Fibroblast of lung (primary cell): ENCODE measurements at places on chromosomes 12 and 14. TPM values are rescaled to one million over a fixed set of nuclear protein-coding genes. Genes with fewer than 3 reads are reported as not detected.

Gene NYNRIN
- 8.2 and 16.2 TPM in 2 replicates for total RNA-seq

Gene NUDT4
- total RNA-seq = 73.5 and 80.9 TPM in 2 replicates

Gene GALNT6
- 25.9 and 115 TPM in 2 replicates for total RNA-seq

Gene ITPK1
- total RNA-seq = 9.2 and 10.0 TPM in 2 replicates

Gene MGP
- 2.0 and 38.0 TPM in 2 replicates for total RNA-seq

Gene PARP11
- total RNA-seq = 5.4 and 6.6 TPM in 2 replicates

Gene ZFHX2
- total RNA-seq = 0.26 and 0.33 TPM in 2 replicates

Gene B4GALNT1
- total RNA-seq = 0.51 and 2.3 TPM in 2 replicates

Gene SIX1
- 1.8 and 8.3 TPM in 2 replicates for total RNA-seq

Gene CYP46A1
- total RNA-seq = under 0.01 and 0.33 TPM in 2 replicates

Gene MYL6
- 1,163 and 1,517 TPM in 2 replicates for total RNA-seq

Gene ACOT6
- not detected in 2 replicates for total RNA-seq

Gene PTPRB
- total RNA-seq = 0.66 and 0.77 TPM in 2 replicates
